Cardiac atrium fibroblast (primary cell): ENCODE measurements at places on chromosomes 1 and 21. TPM values are rescaled to one million over a fixed set of nuclear protein-coding genes. Genes with fewer than 3 reads are reported as not detected.

The DYNLT4 gene
- 0.16 TPM in 1 of 2 replicates, not detected in the other for total RNA-seq

The TNFRSF18 gene
- not detected in 2 replicates for total RNA-seq

The CLCNKB gene
- under 0.01 TPM in 1 of 2 replicates, not detected in the other for total RNA-seq

The SHE gene
- total RNA-seq, result 0.97 and 4.3 TPM in 2 replicates

The CBR3 gene
- 2.9 and 8.1 TPM in 2 replicates for total RNA-seq

The SELL gene
- under 0.01 and 0.81 TPM in 2 replicates for total RNA-seq

The NLRP3 gene
- total RNA-seq, result not detected in 2 replicates

The NBPF8 gene
- 4.4 and 6.0 TPM in 2 replicates for total RNA-seq

The ALDH9A1 gene
- 73.4 and 76.9 TPM in 2 replicates for total RNA-seq

The CD53 gene
- 0.36 TPM in 1 of 2 replicates, not detected in the other for total RNA-seq

The DSTYK gene
- total RNA-seq, result 5.4 and 8.3 TPM in 2 replicates

The LCE1D gene
- not detected in 2 replicates for total RNA-seq

The CASZ1 gene
- 0.16 TPM in 1 of 2 replicates, not detected in the other for total RNA-seq

The HJV gene
- not detected in 2 replicates for total RNA-seq

The MT1HL1 gene
- total RNA-seq, result not detected in 2 replicates

The CROCC gene
- 3.1 and 18.2 TPM in 2 replicates for total RNA-seq

The BGLAP gene
- total RNA-seq, result 1.4 TPM in 1 of 2 replicates, not detected in the other

The DARS2 gene
- total RNA-seq, result 8.3 and 11.7 TPM in 2 replicates

The SEC16B gene
- total RNA-seq, result 1.8 TPM in 2 replicates

The PRAMEF12 gene
- not detected in 2 replicates for total RNA-seq

The MYCBP gene
- 23.1 and 34.7 TPM in 2 replicates for total RNA-seq

The SMPDL3B gene
- total RNA-seq, result not detected in 2 replicates

The SLC9C2 gene
- 2.7 and 7.8 TPM in 2 replicates for total RNA-seq

The FALEC gene
- total RNA-seq, result not detected in 2 replicates

The FAM72B gene
- 0.72 and 4.1 TPM in 2 replicates for total RNA-seq

The RAB3B gene
- 2.0 and 2.4 TPM in 2 replicates for total RNA-seq

The MTARC1 gene
- total RNA-seq, result 0.32 and 0.72 TPM in 2 replicates

The BTG3 gene
- 22.7 and 30.6 TPM in 2 replicates for total RNA-seq

The TBX15 gene
- 2.5 and 4.9 TPM in 2 replicates for total RNA-seq

The OSCP1 gene
- 3.2 and 8.3 TPM in 2 replicates for total RNA-seq

The TBX19 gene
- total RNA-seq, result 0.32 and 0.90 TPM in 2 replicates

The RRP1B gene
- 12.6 and 16.8 TPM in 2 replicates for total RNA-seq

The SORT1 gene
- total RNA-seq, result 2.3 and 10.0 TPM in 2 replicates

The GPR157 gene
- 2.7 and 3.9 TPM in 2 replicates for total RNA-seq

The RPTN gene
- not detected in 2 replicates for total RNA-seq

The PADI2 gene
- total RNA-seq, result not detected in 2 replicates

The ASCL5 gene
- total RNA-seq, result not detected in 2 replicates

The MYBPH gene
- total RNA-seq, result not detected in 2 replicates

The OR2T11 gene
- total RNA-seq, result not detected in 2 replicates

The LRRN2 gene
- total RNA-seq, result under 0.01 TPM in 1 of 2 replicates, not detected in the other

The PODN gene
- total RNA-seq, result 12.1 and 18.5 TPM in 2 replicates

The CHIT1 gene
- total RNA-seq, result not detected in 2 replicates

The S100A14 gene
- total RNA-seq, result not detected in 2 replicates

The AMY2A gene
- total RNA-seq, result not detected in 2 replicates

The IVL gene
- total RNA-seq, result not detected in 2 replicates

The PCBP3 gene
- total RNA-seq, result 8.5 and 22.7 TPM in 2 replicates

The OR2L5 gene
- total RNA-seq, result not detected in 2 replicates

The ALDH4A1 gene
- 10.5 and 11.2 TPM in 2 replicates for total RNA-seq

The HAO2 gene
- not detected in 2 replicates for total RNA-seq

The PSRC1 gene
- total RNA-seq, result 13.9 and 18.4 TPM in 2 replicates

The ERO1B gene
- 1.3 and 4.2 TPM in 2 replicates for total RNA-seq

The KRTAP19-1 gene
- not detected in 2 replicates for total RNA-seq

The BSND gene
- not detected in 2 replicates for total RNA-seq

The TYW3 gene
- 8.5 and 14.3 TPM in 2 replicates for total RNA-seq
